ENCODE measurements at places on chromosomes 2 and 18. TPM values are rescaled to one million over a fixed set of nuclear protein-coding genes. Genes with fewer than 3 reads are reported as not detected.

DNA sequence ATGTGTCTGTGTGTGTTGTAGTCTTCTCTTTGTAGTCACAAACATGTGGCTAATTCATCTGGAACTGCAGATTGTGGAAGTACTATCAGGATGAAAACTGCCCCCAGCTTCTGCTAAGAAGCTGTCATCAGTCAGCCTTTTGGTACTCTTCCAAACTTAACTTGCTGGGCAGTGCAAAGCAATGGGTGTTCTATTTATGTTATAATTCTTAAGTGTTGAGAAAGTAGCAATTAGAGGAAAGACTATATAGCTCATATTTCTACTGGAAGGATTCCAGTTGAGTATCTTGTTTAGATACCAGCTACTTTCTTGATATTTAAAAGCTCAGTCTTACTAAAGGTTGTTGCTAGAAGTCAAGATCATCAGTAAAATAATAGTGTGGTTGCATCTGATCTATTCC is 52.1 kb downstream of the SLC38A11 start:
- H3K4me3 ChIP-seq: no peak overlapping the region
- no peak for DNase-seq
- H3K27ac ChIP-seq: no peak overlapping the region
- no peaks in the 10 kb centered on the region for H3K36me3 ChIP-seq
- H3K27me3 ChIP-seq: no peaks in the 10 kb centered on the region

- H3K36me3 ChIP-seq: no peaks in the 10 kb centered on the region
- peaks cover 3% of the 10 kb centered on the region for H3K4me1 ChIP-seq
Observed at GRCh38 chr18:961644-962355, 57.1 kb downstream of the ADCYAP1 start.

DNA sequence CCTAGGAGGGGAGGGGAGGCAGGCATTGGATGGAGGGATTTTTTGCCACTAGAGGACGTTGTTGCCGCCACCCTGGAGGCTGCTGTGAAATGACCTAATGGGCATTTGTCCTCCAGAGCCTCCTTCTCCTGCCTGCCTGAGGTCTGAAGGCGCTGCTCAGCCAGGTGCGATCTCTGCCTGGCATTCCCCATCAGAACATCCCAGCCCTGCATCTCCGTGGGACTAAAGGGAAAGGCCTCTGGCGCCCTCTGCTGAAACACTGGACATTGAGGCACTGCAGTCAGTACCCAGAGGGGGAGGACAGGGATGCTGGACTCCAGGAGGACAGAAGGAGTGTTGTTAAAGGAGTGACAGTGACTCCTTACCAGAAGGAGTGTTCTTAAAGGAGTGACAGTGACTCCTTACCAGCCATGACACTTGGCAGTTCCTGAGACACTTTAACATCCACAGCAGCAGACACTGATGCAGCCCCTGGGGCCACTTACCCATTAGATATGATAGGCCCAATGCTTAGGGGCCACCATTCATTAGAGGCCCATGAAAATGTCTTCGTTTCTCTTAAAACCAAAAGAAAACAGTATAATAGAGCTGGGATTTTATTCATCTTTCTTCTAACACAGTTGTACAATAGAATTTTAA is 17.0 kb downstream of the THNSL2 start:
- peak; percentile 30 for DNase-seq
- H3K4me3 ChIP-seq: no peak overlapping the region
- no peaks in the 10 kb centered on the region for H3K4me1 ChIP-seq

DNA sequence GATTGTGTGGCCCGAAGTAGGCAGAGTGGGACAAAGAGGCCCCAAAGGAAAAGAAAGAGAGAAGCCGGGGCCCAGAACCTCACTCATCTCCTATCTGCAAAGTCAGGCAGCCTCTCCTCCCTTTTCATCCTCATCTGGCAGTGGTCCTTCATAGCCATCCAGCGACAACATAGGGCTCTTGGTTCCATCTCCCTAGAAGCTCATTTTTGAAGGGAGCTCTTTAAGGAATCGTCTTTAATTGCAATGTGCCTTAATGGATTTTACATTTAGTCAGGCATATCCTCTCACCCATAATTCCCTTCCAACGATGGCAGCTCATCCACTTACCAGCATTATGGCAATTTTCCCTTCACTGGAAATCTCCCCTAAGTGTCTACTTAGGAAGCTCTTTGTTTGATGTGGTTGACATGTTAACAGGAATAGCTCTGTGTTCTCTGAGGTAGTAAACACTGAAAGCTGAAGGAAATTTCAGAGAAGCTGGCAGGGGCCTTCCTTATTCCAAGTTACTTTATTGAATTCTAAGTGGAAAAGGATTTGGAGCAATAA is 780.6 kb downstream of the TSN start:
- no peaks in the 10 kb centered on the region for H3K36me3 ChIP-seq
- no peaks in the 10 kb centered on the region for H3K4me1 ChIP-seq
- no peak for DNase-seq
- H3K27me3 ChIP-seq: no peaks in the 10 kb centered on the region

DNA sequence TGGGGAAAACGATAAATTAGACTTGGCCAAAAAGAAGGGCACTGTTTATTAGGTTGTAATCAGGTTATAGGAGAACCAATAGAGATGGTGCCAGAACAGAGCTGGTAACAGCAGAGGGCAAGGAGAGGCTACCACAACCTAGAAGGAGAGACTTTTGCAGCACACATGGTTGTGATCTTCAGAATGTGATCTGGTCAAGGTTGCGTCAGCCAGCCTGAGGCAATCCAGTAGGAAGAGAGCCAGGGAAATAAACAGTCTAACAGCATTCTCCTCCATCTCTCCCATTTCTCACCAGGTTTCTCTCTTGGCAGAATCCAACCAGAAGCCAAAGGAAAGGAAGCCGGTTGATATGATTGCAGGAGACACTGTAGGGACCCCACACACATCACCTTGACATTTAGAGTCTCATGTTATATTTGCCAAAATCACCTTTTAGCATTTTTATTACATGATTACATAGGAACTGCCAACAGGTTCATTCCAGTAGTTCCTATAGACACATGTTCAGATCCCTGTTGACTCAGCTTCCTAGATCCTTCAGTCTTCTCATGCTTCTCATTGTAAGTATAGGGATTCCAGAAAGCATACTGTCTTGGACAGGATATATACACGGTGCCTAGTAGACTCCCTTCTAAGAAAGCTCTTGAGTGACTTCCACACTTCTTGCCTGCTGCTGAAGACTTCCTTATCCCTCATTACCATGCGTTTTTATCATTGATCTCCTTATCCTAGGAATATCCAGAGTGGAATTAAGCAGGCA is 17.6 kb upstream of the SPATS2L start:
- H3K27ac ChIP-seq: no peak overlapping the region
- H3K36me3 ChIP-seq: no peaks in the 10 kb centered on the region
- no peaks in the 10 kb centered on the region for H3K4me1 ChIP-seq

DNA sequence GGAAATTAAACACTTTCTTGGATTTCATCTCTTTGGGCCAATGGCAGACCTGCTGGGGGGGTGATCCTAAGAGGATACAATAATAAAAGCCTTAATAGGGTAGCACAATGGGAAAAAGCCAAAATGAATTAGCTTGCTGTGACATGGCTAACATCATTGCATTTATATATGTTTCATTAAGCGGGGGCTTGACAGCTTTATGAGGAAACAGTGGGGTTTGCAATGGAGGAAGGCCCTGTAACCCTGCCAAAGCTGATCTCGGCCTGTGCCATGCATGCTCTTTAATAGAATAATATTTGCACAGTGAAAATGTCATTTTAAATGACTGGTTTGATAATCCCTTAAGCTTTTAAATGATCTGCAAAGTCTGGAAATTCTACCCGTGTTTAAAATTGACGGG is 291.5 kb downstream of the SLC4A3 start:
- no peak overlapping the region for H3K4me3 ChIP-seq
- H3K27ac ChIP-seq: no peak overlapping the region
- H3K27me3 ChIP-seq: no peaks in the 10 kb centered on the region
- no peaks in the 10 kb centered on the region for H3K36me3 ChIP-seq
- DNase-seq: no peak

GRCh38 chr18:68533641-68534040 is 181.3 kb downstream of the TMX3 start:
- no peaks in the 10 kb centered on the region for H3K27me3 ChIP-seq
- no peaks in the 10 kb centered on the region for H3K4me1 ChIP-seq
- no peaks in the 10 kb centered on the region for H3K36me3 ChIP-seq
- no peak overlapping the region for H3K4me3 ChIP-seq
- H3K27ac ChIP-seq: no peak overlapping the region

- no peaks in the 10 kb centered on the region for H3K36me3 ChIP-seq
- no peak overlapping the region for H3K27ac ChIP-seq
- no peaks in the 10 kb centered on the region for H3K4me1 ChIP-seq
- no peak overlapping the region for H3K4me3 ChIP-seq
- H3K27me3 ChIP-seq: no peaks in the 10 kb centered on the region
Observed at GRCh38 chr2:23146011-23146410, 239.0 kb upstream of the KLHL29 start.

GRCh38 chr18:579238-579637 is 942 bp upstream of the CETN1 start:
- H3K36me3 ChIP-seq: no peaks in the 10 kb centered on the region
- no peaks in the 10 kb centered on the region for H3K4me1 ChIP-seq
- no peak for DNase-seq

GRCh38 chr2:45275242-45275805 is 266.1 kb upstream of the SIX2 start:
- DNase-seq: no peak
- no peak overlapping the region for H3K27ac ChIP-seq
- H3K27me3 ChIP-seq: peaks cover 4% of the 10 kb centered on the region

- no peak overlapping the region for H3K4me3 ChIP-seq
- H3K36me3 ChIP-seq: peaks cover 11% of the 10 kb centered on the region
- peaks cover 11% of the 10 kb centered on the region for H3K4me1 ChIP-seq
- H3K27ac ChIP-seq: no peak overlapping the region
- H3K27me3 ChIP-seq: no peaks in the 10 kb centered on the region
Observed at GRCh38 chr2:170932948-170933347, 3.9 kb downstream of the GORASP2 start.

GRCh38 chr2:55245411-55245810 is 12.9 kb downstream of the RPS27A start:
- H3K4me1 ChIP-seq: no peaks in the 10 kb centered on the region
- H3K27me3 ChIP-seq: no peaks in the 10 kb centered on the region
- H3K4me3 ChIP-seq: no peak overlapping the region
- no peak overlapping the region for H3K27ac ChIP-seq
- H3K36me3 ChIP-seq: peaks cover 12% of the 10 kb centered on the region
- DNase-seq: no peak

ATOH8 gene
- 3.8 TPM for total RNA-seq

GEN1 gene
- 24.0 TPM for total RNA-seq
